ENCODE measurements at places on chromosomes 12 and 14.

- no peak for DNase-seq
Measured at GRCh38 chr12:19694627-19695026, 255.3 kb downstream of the AEBP2 start.

DNA sequence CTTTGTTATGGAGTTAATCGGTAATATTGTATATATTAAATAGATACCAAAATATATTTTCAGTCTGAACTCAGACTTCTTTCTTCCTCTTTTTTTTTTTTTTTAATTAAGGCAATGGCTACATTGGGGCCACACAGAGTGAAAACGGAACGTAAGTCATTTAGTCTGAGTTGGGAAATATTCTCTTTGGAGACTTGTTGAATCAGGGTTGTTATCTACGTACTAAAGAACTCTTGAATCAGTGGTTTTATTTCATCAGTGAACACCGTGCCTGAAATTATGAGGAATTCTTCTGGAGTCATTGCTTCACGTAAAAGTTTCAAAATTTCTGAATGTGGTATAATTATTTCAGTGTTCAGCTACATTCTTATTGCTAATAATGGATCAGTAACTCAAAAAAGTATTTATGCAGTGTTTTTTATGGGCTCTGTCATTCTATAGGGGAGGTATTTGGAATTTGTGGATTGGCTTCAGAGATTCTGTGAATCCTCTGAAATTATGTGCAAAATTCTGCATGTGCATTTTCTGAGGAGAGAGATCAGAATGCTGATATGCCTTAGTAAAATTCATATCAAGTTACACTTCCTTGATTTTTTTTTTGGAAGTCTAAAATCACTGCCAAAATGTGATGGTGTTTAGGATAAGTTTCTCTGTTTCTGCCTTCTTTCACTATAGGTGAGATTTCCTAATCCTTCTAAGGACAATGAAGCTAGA lies 39.6 kb downstream of the BRMS1L start:
- DNase-seq, result no peak

DNA sequence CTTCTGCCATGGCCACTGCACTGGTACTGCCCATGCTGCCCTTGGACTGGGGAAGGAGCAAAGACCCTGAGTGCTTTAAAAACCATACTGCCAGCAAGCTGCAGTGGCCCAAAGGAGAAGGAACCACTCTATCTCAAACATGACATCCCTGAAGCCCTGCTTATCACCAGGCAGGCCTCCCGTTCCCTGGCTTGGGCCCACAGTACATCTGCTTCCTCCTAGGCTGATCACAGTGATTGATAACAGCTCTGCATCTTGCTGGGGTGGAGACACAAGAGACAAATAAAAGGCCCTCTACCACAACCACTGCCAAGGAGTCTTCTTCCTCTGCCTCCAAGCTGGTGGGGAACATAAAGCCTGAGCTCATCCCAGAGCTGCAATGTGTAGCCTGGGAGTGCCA lies 567.5 kb downstream of the TRHDE start:
- DNase-seq, result no peak

GRCh38 chr12:101038289-101038871 lies 171.7 kb downstream of the SLC5A8 start:
- DNase-seq, result no peak

DNA sequence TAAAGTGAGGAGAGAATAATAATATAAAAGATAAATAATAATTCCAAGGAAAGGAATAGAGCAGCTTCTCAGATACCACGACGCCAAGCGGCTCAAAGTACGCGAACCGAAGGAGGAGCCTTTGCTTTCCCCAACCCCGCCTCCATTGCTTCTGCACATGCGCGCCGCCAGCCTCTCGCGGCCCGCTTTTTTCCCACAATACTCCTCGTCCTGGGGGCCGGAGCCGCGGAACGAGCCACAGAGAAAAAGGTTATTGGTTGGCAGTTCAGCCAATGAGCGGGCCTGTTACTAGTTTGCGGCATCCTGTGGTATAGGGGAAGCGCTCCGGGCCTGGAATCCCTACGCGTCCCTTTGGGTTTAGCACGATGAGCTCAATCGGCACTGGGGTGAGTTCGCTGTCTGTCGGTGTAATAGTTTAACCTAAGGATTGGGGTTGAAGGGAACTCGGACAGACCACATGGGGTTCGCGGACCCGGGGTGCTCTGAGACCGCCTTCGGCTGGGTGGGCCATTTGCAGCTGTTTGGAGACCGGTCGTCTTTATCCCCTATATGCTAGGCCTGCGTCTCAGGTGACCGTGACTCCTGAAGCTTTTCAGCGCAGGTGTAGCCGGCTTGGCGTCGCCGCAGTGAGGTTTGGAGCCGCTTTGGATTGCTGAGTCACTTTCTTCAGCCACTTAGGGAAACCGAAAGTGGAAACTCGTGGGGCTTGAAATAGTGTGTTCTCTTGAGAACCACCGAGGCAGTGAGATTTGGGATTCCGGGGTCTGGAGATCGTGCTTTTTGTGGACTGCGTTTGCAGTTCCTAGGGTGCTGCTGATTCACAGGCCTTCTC lies at the start of gene PSMA3:
TSS of gene PSMA3 (plus strand) at position 288 of the 832 bp plus-strand sequence. CDS start at position 366, 78 bp downstream.
- peak; percentile 99 for DNase-seq

DNA sequence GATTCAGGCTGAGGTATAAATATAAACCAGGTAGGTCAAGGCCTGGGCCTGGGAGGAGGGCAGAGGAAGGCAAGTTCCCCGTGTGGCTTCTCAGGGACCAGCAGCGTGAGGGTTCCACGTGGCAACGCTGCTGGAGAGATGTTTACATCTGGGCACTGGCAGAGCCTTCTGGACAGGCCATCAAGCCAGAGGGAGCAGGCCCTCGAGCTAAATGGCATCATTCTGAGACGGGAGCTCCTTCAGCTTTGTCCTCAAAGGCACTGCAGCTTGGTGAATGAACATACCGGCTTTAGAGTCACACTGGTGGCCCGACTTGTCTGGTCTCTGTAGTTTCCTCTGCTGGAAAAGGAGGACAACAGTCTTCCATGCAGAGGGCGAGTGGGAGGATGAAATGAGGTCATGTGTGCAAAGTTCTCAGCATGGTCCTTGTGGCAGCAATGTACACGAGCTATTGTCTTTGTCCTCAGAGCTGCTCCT lies 231.3 kb downstream of the ZFP36L1 start:
- DNase-seq, result no peak

DNA sequence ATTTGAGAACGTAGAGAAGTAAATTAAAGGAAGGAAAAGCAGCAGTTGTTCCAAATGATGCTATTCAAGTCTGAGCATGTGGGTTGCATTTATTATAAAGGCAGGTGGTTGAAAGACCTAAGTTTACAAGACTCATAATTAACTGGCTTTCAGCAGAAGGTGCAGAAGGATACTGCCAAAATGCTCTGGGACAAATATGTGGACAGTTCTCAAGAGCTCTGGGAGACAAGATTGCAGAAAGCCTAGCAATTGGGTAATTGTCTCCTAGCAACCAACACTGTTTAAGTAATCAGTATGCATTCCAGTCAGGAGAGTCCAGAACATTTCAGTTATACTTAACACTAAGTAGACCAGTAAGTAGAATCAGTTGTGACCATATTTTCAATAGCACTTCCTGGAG lies 131.5 kb downstream of the GPR135 start:
- DNase-seq, result peak; percentile 30
